ENCODE measurements at places on chromosomes 4 and X.

DNA sequence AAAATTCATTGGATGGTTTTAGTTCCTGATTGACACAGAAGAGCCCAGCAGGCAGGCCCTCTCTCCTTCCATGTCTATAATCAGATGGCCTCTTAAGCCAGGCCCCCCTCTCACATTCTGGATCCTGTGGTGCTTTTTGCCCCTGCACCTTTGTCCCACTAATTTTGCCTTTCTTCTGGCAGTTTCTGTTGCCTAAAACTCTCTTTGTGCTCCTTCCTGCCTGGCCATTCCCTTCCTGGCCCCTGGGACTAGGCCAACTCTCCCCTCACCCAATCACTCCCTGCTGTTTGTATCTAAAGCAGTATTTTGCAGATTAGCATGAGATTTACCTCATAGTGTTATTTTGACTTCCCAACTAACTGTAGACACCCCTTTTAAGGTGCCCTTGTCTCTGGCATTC, 42.7 kb upstream of the DDX3X start:
- no peak for DNase-seq

DNA sequence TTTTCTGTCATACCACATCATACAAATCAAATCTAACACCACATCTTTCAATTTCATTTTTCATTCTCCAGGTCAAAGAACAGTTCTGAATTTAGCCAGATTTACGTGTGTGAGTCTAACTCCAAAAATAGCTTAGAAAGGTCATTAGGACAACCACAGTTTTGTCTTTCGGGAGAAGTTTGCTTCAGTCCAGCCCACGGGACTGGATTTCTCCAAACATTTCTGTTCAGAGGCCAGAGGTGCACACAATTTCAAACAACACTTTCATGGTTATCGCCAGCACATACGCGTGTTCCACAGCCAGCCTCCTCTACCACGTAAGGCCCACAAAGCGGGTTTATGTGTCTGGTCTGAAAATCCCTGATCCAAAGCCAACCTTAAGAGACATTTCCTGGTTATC, 65.9 kb downstream of the VEGFC start:
- DNase-seq: no peak

- DNase-seq: no peak
These were observed 924.0 kb upstream of the INTU start for GRCh38 chr4:126708716-126709115.

- no peak for DNase-seq
These were observed 84.8 kb upstream of the EDNRA start for GRCh38 chr4:147396105-147396504.

GRCh38 chr4:177293208-177294033, 16.3 kb upstream of the NEIL3 start:
- DNase-seq: no peak

- DNase-seq: no peak
These were observed 9.5 kb downstream of the ASB5 start for GRCh38 chr4:176259330-176260090.

GRCh38 chrX:105695451-105695850, 126.9 kb upstream of the NRK start:
- DNase-seq: no peak

DNA sequence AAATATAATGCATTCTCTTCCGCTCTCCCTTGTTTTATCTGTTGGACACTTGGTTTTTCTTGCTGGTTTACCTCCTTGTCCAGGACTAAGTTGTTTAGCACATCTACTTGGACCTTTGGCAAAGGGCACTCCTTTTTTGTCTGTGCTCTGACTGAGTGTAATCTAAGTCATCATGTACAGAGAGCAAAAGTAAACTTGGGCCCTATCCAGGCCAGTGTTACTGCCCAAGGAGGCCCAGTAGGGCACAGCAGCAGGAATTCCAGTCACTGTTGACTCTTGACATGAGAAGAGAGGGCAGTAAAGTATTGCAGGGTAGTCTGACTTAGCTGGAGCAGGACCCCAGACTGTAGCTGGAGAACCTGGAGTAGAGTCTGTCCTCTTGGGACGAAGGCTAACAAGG, 445.5 kb downstream of the ZIC3 start:
- no peak for DNase-seq

DNA sequence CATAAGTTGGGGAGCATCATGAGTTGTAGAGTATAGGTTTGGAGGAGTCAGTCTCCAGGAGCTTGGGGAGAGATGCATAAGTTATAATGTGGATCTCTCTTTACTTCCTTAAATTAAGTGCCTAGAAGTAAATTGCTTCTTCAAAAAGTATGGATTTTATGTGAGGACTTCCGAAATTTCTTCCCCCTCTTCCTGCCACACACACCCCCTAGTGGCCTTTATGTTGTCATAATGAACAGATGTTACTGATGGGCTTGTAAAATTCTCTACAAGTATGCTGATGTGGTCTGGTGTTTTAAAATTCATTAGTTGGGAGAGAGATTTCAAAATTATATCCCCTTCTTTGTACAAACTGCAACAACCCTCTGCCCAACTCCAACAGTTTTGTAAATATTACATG, 2.3 kb upstream of the METTL14 start:
- DNase-seq: no peak

DNA sequence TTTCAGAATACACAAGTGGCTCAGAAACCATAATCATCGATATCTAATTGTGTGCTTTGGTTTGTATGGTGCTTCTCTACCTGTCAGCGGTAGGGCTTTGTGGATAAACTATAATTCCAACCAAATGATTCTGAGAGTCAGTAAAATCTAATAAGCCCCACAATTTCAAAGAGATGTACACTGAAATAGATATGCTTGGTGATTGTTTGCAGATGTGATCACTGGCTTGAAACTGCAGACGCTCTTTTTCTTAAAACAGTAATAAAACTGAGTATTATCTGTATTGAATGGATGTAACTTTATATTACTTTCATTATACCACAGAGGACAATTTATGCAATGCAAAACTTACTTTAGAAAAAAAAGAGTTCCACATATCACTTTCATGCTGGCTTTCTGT, 198.8 kb upstream of the ANXA10 start:
- DNase-seq: no peak

GRCh38 chr4:174549721-174550120, 27.4 kb upstream of the HPGD start:
- no peak for DNase-seq

DNA sequence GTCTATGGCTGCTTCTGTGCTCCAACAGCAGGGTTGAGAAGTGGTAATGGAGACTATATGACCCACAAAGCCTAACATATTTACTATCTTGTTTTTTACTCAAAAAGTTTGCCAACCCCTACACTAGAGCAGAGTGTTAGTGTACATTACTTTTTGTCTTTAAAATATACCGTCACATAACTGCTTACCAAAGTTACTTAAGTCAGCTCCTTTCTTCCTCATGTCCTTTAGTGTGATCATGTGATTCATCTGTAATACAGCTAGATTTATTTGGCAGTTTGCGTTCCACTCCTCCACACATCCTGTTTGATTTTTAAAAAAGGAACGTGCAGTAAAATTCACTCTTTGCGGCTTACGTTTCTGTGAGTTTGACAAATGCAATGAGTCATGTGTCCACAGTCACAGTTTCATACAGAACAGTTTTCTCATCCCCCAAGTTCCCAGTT, 162.4 kb upstream of the GPRIN3 start:
- peak; percentile 28 for DNase-seq

DNA sequence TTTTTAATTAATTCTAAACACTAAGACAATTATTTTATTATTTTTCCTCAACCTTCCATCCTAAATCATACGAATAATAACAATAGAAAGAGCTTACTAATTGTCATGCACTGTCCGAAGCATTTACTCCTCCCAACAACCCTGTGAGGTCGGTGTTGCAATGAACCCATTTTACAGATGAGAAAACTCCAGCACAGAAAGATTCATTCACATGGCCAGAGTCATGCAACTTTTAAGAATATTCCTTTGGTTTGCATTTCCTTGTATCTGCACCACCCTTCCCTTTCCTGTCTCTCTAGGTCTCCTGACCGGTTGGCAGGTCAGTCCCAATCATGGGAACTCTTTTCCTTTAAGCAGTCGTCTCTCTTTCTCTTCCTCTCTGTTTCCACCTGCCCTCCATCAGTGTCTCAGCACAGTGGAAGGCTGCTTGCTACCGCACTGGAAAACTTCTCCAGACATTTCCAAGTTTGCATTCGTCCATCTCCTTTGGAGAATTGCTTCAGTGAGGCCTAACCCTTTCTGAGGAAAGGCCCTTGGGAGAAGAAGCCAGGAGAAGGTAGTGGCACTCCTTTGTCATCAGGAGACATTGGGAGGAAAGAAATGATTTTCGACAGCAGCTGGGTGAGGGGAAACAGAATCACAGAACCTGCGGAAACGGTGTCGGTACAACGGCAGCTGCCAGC, 1.9 kb upstream of the TMSB4X start:
- DNase-seq: no peak

- DNase-seq: no peak
These were observed 741 bp downstream of the SPATA18 start for GRCh38 chr4:52051615-52052474.

GRCh38 chrX:96791559-96791958, 92.1 kb upstream of the RPA4 start:
- no peak for DNase-seq

GRCh38 chr4:52265781-52266525, 214.8 kb downstream of the SPATA18 start:
- no peak for DNase-seq

Measured in activated T-cell treated with anti-CD3 and anti-CD28 coated beads, Interleukin-2, amount 50 U/mL, for 72 hours (primary cell).